Activated CD8-positive, alpha-beta memory T cell treated with anti-CD3 and anti-CD28 coated beads, Interleukin-2, amount 10 ng/mL, durations not matched to agents 7 days and 5 days (primary cell): ENCODE measurements at places on chromosomes 7 and 10. TPM values are rescaled to one million over a fixed set of nuclear protein-coding genes. Genes with fewer than 3 reads are reported as not detected.
A peak's percentile ranks its signal among the peaks of the same experiment; 100 is the strongest.

DNA sequence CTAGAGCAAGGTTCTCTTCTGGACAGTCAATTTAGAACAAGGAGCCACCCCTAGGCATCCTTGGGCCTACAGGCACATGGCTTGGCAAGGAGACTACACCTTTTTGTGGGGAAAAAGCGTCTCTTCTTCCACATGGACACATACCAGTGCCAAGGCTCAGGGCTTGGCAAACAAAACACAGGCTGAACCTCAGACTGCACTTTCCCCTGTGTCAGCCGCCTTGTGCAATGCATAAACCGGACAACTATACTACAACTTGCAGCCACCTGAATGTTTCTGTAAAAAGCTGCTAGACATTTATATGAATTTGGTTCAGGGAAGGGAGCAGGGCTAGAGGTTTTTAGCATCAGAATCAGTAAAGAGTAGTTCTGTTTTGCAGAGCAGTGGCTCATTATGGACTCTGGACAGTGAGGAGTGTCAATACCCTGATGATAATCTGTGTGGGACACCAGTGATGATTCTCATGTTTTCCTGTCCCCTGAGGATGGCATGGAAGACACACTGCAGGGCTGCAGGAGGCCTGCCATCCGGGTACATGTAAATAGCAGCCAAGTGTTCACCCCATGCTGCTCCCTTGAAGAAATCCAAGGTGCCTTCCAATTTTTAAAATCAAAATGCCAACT, 118.9 kb downstream of the GATA3 start:
- DNase-seq = no peak

DNA sequence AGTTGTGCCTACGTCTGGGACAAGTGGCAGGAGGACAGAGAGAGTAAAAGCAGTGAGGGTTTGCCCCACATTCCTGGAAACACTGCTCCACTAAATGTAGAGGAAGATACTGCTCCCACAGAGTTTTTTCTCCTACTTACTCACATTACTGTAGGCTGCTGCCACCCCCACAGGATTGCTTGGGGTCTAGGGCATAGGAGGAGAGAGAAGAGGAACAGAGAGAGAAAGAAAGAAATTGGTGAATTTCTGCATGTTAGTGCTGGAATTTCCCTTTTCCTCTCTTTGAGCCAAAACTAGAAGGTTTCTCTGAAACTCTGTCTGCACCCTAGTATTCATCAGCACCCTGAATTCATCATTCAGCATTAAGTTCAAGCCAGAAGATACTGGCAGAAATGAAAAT, 397.9 kb downstream of the INHBA start:
- no peak for DNase-seq

DNA sequence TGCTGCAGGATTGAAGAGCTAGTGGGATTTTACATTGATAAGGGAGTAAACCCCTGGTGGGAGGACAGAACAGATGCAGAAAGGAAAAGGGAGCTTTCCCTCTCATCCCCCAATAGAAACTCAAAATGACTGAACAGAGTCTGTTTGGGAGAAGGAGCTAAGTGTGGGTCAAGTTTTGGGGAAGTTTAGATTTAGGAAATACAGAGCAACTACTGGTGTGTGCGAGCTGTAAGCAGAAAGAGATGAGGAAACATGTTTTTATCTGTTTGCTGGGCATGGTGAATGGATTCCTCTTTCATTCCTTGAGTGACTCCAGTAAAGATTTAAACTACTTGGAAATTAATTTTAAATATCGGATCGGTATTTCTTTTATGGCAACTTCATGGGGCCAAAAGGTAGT, 132.7 kb downstream of the AOAH start:
- no peak for DNase-seq

DNA sequence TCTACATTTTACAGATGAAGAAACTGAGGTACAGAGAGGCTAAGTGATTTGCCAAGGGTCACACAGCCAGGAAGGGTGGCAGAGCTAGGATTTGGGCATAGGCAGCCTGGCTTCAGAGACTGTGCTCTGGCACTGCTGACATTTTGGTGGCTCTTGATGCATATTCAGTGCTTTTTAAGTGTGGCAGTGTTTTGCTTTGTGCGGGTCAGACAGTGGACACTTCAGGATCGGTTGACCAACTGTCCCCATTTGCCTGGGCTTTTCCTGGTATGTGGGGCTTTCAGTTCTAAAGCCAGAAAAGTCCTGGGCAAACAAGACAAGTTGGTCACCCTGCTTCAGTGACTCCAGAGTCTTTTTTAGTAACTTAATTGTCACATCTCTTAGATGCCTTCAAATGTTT, 35.0 kb downstream of the SUFU start:
- DNase-seq = no peak

- no peak for DNase-seq
These were observed 5.8 kb upstream of the AGR2 start for GRCh38 chr7:16810573-16810972.

- DNase-seq = no peak
These were observed 173.1 kb upstream of the LRRTM3 start for GRCh38 chr10:66752714-66753113.

GRCh38 chr10:103859161-103860086, 4.0 kb upstream of the SH3PXD2A start:
- peak; percentile 78 for DNase-seq

DNA sequence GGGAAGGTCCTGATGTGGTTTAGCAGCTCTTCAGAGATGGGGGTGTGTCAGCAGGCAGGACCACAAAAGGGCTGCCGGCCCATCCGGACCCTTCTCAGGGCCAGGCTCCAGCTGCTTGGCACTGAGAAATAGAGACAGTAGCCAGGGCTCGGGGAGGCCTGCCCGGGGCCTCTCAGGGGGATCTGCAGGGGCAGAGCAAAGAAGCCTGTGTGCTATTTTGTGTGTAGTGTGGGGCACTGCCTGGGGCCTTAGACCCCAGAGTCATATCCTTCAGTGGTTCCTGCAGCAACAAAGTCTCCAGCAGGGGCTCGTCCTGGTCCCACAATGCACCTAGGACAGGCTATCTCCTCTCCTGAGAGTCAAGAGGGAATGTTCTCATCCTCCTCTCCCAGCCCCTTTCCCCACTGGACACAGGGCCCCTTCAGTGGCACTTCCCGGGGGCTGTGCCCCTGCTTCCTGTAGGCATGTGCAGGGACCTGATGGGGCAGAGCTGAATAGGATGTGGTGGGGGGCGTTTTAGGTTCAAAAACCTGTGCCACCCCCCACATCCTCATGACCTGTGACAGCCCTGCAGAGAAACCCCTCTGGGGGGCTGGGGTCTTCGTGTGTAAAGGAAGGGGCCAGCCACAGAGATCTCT, 159.5 kb upstream of the RHEB start:
- no peak for DNase-seq

DNA sequence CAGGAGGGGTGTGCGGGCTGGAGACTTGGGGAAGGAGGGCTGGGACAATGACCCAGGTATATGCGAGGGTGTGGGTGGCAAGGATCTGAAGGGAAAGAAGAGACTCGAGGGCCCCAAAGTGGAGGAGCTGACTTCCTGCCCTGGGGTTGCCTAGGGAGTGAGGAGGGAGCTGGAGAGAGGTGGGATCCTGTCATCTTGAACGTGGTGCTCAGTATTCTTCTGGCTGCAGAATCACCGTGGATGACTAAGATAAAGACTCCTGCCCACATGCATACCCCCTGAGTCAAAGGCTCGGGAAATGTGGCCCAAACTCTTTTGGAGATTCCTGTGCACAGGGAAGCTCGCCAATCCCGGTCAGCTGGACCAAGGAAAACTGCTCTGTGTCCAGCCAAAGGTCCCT, 31.2 kb downstream of the COL17A1 start:
- no peak for DNase-seq

- DNase-seq = peak; percentile 28
These were observed 25.6 kb downstream of the SLC25A16 start for GRCh38 chr10:68501691-68502090.

- no peak for DNase-seq
These were observed 218.8 kb upstream of the FRMD4A start for GRCh38 chr10:14549496-14549895.

DNA sequence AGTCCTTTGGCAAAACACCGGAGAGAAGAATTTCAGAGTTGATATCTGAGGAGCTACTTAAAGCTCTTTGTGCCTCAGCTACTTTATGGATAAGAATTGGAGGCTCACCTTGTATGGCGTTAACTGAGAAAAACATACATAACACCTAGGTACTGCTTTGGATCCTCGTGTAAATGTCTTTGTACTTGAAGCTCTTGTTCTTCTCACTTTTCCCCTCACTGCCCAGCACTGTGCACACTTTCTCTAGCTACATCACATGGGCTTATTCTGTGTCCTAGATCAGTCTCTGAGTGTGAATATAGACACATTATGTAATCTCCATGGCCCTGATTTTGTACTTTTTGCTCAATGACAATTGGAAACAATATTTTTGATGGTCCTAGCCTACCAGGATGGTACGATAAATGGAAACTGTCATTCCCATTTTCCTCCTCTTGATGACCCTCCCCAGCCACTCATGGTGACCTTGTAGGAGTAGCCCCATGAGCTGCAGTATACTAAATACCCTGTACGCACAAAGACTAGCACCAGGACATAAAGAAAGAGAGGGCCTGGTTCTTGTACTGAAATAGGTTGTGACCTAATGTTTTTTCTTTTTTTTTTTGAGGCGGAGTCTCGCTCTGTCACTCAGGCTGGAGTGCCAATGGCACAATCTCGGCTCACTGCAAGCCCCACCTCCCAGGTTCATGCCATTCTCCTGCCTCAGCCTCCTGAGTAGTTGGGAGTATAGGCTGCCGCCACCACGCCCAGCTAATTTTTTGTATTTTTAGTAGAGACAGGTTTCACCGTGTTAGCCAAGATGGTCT, 22.1 kb downstream of the STAMBPL1 start:
- DNase-seq = no peak

DNA sequence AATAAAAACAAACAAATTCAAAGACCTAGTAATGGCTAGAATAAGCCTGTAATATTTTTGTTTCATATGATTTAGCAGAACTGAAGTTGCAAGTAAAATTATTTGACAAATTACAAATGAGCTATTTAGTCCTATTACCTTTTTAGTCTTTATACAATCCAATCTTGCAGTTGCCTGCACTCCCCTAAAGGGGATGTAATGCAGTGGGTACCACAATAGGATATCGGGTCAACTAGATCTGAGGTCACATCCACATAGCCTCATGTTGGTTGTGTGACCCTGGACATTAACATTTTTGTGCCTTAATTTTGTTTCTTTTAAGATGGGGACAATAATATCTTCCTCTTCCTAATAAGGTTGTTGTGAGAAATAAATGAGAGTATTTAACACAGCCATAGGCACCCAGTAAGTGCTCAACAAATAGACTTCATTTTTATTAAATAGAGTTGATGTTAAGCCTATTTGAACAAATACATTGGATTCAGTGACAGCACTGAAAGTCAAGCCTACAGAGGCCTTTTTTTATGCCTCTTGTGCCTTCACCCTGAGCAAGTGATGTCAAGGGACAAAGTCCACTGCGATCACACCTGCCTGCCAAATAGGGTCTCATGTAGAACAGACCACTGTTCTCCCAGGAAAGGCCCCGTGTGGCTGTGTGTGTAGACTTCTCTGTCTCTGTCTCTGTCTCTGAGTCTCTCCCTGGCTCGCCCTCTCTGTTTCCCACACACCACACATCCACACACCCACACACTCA, 124.8 kb downstream of the EVX1 start:
- no peak for DNase-seq

GRCh38 chr7:105268511-105269392, 120.0 kb downstream of the SRPK2 start:
- no peak for DNase-seq

DNA sequence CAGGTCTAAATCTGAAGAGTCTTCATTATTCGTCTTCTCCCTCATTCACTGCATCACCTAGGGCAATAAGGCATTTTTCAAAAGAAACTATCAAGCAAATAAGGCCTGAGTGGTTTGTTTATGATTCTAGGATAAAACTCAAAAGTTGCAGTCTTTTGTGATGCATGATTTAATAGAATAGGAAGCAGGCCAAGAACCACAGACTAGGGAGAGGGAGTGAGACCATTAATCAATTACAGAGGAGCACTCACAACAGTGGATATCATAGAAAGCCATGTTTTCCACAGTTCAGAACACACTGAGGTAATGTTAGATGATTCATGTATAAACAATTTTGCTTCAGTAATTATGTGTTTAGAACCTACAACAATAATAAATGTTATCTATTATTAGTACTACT, 87.8 kb upstream of the LRRTM3 start:
- no peak for DNase-seq

DNA sequence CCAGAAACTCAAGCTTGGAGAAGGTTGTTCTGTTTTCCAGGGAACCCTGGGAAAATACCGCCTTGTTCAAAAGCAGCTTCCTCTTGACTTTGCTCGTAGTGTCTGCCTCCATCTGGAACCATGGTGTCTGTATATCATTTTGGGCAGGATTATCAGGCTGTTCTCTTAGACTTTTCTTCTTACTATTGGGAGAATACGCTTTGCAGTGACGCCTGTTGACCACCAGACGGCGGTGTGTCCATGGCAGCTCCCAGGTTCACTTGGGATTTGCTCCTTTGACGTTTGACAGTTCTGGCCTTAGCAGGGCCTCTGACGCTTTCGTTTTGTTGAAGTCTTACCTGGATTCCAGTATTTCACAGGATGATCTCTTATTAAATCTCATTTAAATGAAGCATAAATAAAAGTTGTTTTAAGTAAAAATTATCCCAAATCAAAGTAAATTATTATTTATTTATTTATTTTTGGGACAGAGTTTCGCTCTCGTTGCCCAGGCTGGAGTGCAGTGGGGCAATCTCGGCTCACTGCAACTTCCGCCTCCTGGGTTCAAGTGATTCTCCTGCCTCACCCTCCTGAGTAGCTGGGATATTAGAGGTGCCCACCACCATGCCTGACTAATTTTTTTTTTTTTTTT, 41.8 kb upstream of the GJD4 start:
- DNase-seq = peak; percentile 55

DNA sequence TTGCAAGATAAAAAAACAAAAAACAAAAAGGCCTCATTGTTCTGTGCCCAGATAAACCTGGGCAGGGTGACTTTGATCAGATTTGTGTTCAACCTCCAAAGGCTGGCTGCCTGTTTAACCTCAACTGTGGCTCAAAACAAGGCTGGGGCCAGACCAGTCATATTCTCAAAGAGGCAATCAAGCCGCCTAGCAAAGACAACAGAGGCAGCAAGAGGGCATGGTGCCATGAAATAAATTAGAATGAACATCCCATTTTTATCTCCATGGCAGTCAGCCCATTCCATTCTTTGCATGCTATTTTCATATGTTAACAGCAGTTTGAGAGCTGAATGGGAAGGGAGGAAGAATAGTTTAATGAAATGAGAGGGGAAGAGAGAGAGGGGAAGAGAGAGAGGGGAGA, 1150.3 kb downstream of the TYW1 start:
- DNase-seq = no peak

The FLNC gene
- not detected for total RNA-seq

The PAPOLB gene
- 0.06 TPM for total RNA-seq

The TACC2 gene
- total RNA-seq = not detected

The RPS24 gene
- total RNA-seq = 1,245 TPM

The FAM237B gene
- not detected for total RNA-seq

The CAV1 gene
- total RNA-seq = 0.87 TPM

The CPVL gene
- 0.33 TPM for total RNA-seq

The TMEM176B gene
- not detected for total RNA-seq

The CFAP46 gene
- not detected for total RNA-seq

The CLRN3 gene
- not detected for total RNA-seq

The HHEX gene
- not detected for total RNA-seq
